ENCODE measurements at places on chromosomes 16 and 17.

DNA sequence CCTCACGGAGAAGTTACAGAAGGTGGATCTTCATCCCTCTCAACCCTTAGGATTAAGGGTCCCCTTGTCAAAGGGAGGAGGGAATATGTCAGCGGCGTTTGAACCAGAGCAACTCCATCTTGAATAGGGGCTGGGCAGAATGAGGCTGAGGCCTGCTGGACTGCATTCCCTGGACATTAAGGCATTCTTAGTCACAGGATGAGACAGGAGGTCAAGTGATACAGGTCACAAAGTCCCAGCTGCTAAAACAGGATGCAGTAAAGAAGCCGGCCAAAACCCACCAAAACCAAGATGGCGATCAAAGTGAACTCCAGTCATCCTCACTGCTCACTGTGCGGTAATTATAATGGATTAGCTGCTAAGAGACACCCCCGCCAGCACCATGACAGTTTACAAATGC is 36.7 kb downstream of the RBFOX3 start:
- DNase-seq, result no peak

DNA sequence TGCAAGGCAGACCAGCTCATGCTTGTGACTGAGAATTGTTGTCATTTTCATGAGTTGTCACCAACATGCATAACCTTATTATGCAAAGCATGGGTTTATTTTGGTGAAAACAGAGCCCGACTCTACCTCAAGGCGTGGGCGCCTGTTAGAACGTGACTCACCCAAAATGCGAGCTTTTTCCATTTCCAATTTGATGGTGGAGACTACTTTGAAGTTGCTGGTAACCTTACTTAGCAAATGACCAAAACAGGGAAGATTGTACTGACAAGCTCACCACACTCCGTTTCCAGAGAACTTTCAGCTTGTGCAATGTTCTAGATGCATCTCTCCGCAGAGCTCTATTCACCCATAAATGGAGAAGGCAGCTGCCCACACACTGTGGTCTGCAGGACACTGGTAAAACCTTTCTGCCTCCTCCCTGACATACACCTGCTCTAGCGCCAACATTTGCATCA is 284.5 kb downstream of the MAF start:
- no peak for DNase-seq

GRCh38 chr17:3005696-3006095 is 57.7 kb downstream of the OR1D5 start:
- DNase-seq, result no peak

DNA sequence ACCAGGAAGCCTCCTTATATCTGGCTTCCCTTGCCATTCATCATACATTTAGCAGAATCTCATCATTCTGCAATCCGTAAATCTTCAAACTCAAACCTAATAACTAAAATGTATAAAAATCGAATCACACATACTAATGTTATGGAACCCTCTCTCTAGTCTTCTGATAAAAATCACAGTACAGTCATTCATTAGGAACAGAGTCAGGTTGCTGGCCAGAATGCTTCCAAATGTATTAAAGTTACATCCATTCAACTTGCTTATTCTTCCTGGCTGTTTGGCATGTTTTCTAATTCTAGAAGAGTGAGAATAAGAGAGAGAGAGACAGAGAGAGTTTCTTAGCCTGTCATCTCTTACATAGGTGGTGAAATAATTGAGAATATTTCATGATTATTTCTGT is 16.5 kb upstream of the RASL10B start:
- no peak for DNase-seq

GRCh38 chr16:5845046-5845445 is 747.5 kb upstream of the EEF2KMT start:
- no peak for DNase-seq

DNA sequence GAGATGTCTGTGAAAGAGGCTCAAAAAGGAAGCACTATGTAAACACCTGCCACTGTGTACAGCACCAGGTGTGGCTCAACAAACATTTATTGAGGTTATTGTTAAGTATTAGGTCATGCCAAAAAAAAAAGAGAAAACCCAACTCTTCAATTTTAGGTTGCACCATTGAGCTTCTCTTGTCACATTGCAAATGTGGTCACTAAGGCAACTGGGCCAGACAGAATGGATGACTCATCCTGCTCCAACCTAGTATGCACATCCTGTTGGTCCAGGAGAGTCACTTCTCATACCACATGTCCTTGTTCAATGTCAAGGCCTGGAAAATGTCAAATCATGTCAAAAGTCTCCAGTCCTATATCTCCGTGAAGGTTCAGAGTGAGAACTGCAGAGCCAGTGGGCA is 25.0 kb downstream of the HOXB1 start:
- DNase-seq, result no peak

DNA sequence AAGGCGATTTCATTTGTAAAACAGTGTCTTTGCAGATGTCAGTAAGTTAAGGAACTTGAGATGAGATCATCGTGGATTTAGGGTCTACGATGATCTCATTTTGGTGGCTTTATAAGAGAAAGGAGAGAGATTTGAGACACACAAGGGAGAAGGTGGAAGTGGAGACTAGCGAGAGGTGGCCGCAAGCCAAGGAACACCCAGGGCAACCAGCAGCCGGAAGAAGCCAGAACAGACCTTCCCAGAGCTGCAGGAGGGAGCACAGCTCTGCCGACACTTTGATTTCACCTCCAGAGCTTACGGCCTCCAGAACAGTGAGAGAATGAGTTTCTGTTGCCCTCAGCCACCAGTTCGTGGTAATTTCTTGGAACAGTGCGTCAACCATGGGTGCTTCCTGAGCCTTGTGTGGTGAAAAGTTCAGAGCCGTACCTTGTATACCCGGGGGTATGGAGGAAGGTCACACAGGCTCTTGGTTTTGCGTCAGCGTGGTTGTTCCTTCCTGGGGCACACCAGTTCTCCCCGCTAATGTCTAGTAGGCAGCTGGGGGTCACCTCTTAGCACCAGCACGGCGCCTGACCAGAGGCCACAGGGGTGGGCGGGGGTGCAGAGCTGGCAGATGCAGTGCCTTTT is 12.9 kb upstream of the SEC14L1 start:
- DNase-seq, result no peak

DNA sequence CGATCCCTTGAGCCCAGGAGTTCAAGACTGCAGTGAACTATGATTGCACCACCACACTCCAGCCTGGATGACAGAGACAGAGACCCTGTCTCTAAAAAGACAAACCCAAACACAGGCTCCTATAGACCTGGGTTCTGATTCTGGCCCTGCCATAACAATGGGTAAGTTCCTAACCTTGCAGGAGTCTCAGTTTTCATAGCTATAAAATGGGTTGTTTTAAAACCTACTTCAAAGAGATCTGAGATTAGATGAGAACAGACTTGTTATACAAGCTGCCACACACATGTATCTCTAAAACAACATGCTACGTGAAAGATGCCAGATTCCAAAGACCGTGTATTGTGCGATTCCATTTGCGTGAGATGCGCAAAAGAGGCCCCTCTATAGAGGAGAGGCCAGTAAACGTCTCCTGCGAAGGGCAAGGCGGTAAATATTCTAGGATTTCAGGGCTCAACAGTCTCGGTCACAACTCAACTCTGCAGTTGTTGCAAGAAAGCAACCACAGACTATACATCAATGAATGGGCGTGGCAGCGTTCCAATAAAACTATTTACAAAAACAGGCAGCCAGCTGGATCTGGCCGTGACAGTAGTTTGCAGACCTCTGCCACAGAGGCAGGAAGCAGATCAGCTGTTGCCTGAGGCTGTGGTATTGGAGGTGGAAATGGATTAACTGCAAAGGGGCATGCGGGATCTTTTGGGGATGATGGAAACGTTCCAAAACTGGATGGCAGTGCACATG is 5.9 kb downstream of the CORO7 start:
- DNase-seq, result peak; percentile 96

- DNase-seq, result peak; percentile 87
Observed at GRCh38 chr16:89917773-89918452, 749 bp upstream of the MC1R start.

- DNase-seq, result no peak
Observed at GRCh38 chr16:35752012-35752772, 2292.8 kb downstream of the TP53TG3F start.

DNA sequence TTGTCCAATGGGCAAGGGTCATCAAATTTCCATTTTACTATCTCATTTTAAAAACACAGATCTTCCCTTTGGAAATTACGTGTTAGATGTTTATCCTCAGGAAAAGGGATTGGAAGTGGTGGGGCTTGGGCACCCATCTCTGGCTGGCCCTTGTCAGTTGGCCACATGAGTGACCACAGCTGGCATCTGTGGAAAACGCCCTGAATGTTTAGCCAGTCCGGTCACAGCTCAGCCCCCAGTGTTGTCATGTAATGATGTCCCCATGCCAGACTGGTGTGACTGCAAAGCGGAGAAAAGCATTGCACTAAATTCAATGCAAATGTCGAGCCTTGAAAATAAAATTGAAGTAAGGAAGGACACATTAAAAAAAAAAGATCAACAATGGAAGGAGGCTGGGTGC is 53.0 kb downstream of the TMC6 start:
- no peak for DNase-seq

DNA sequence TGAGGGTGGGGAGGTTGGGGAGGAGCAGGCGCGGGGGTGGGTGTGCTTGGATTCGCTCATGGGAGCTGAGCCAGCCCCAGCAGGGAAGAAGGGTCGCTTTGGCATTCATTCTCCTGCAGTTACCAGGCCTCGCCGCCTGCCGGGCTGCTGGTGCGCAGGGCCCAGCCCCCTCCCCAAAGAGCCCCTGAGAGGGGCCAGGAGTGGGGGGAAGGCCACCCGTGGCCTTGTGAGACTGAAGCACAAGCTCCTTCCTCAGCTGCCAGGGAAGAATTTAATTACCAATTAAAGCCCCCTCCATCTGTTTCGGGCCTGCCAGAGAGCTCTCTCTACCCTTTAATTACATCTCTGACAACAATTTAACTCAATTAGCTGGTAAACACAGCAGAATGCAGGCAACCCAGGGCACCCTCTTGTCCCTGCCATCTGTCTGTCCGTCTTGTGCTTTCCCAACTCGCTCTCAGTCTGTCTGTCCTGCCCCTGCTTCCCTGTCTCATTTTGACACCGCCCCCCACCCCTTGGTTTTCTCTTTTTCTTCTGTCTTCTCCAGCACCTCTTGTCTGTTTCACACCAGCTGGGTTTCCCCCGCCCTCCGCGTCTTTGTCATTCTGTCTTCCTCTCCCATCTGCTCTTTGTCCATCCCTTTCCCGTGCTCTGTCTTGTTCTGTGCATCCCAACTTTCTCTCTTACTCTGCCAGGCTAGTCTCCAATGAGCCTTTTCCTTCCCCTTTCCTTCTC is 32.7 kb downstream of the CDK5RAP3 start:
- DNase-seq, result peak; percentile 61

DNA sequence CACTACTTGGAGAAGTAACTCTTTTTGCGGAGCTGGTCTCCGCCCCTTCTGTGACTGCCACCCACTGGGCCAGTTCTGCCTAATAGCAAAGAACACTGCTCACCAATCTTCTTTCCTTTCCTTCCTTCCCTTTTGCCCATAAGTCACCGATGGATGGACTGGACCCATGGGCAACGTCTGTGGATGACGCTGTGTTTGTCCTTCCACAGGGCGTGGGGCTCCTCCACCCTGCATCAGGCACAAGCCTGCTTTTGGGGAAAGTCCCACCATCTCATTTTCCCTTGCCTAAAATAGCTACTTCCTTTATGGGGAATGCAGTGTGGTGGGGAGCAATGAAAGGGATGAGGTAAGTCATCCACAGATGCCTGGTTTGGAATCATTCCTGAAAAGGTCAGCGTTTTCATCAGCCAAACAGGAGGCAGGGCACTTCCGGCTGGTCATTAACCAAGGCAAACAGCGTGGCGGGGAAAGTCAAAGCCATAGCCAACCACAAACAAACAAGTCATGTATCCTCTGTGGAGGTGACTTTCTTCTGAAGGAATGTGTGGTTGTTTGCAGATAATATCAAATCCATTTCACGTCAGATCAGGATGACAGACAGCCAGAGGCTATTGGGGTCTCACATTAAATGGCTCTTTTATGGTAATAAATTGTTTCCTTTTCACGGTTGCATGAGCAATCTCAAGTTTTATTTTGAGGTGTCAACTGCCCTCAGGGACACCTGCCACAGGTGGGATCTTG is 30.7 kb upstream of the MED9 start:
- DNase-seq, result peak; percentile 35

DNA sequence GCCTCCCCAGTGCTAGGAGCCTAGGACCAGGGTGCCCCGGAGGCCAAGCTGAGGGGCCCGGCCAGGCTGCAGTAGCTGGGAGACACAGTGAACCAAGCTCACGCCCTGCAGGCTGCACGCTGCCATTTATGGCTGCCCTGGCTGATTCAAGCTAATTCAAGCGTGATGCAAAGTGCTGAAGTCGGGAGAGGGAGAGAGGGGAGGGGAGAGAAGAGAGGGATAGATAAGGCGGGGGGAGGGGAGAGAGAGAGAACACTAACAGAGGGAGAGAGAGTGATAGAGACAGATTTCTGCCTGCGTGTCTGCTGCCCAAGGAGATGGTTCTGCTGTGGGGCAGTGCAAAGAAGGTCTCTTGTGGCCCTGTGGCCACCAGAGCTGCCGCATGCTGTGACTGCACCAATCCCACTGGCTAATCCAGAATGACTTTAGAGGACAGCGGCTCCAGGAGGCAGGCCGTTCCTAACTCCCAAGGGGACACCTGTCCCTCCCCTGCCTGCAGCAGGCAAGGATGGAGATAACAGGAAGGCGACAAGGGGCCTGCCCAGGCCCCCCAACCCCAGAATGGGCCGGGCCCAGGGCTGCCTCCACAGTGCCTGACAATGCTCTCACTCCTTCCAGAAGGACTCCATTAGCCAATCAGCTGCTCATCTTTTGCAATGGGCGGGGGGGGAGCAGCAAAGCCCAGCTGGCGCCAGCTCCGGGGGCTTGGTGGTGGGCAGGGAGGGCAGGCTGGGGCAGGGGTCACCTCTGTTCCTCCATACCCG is 12.9 kb downstream of the MXRA7 start:
- peak; percentile 83 for DNase-seq

GRCh38 chr17:21269394-21269793 is 15.1 kb upstream of the MAP2K3 start:
- DNase-seq, result no peak

- no peak for DNase-seq
Observed at GRCh38 chr16:64705443-64705842, 416.4 kb downstream of the CDH11 start.

DNA sequence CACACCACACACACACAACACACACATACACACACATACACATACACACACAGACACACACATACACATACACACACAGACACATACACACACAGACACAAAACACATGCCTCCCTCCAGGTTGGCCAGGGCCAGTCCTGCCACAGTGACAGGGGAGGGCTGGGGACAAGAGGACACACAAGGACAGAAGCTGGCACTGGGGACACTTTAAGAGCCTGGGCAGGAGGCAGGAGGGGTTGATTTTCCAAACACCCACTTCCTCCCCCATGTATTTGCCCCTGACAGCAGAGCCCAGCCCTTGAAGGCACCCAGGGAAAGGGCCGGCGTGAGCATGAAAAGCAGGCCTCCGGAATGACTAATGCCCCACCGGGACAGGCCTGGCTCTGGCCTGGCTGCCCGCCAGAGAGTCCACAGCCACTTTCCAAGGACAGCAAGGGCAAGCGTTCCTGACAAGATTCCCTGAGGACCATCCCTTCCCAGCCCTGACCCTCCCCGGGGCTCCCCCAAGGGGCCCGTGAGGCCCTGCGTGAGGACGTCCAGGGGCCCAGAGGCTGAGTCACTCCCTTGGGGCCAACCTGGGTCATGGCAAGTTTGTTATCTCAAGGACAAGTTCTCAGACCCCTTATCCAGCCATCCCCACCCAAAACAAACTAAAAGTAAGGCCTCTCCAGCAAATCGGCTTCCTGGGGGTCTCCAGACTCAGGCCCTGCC is 235.6 kb downstream of the ZNF423 start:
- peak; percentile 73 for DNase-seq

GRCh38 chr16:88493879-88494278 is 40.8 kb downstream of the ZFPM1 start:
- DNase-seq, result no peak
